Thoracic aorta (tissue), 2 donors: ENCODE measurements at places on chromosomes 1 and 21.
A peak's percentile ranks its signal among the peaks of the same experiment; 100 is the strongest.

GRCh38 chr1:225871359-225872074, 10.7 kb downstream of the TMEM63A start:
- H3K27ac ChIP-seq, result no peak overlapping the region
- DNase-seq, result no peak
- no peaks in the 10 kb centered on the region for H3K27me3 ChIP-seq
- no peak overlapping the region for H3K4me3 ChIP-seq
- H3K4me1 ChIP-seq, result no peaks in the 10 kb centered on the region
- H3K36me3 ChIP-seq, result peaks cover 57% of the 10 kb centered on the region

DNA sequence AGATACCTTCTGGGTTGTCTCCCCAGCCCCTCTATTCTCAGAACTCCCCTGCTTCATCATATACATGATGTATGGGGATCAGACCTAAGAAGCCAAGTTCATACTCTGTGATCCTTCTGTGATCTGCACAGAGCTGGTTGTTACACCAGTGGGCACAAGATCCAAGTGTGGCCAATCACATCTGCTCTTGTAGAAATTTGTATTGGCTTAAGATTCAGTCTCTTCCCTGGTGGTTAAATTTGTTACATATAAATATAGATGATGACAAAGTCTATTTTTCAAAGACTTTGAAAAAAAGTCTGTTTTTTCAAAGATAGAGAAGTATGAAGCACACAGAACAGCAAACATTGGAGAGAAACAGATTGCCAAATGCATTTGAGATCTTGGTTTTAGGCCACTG, 135.8 kb upstream of the FGGY start:
- peak overlapping the region; percentile 54 for H3K27ac ChIP-seq
- no peaks in the 10 kb centered on the region for H3K27me3 ChIP-seq
- H3K4me3 ChIP-seq, result no peak overlapping the region
- DNase-seq, result no peak
- peaks cover 71% of the 10 kb centered on the region for H3K4me1 ChIP-seq

DNA sequence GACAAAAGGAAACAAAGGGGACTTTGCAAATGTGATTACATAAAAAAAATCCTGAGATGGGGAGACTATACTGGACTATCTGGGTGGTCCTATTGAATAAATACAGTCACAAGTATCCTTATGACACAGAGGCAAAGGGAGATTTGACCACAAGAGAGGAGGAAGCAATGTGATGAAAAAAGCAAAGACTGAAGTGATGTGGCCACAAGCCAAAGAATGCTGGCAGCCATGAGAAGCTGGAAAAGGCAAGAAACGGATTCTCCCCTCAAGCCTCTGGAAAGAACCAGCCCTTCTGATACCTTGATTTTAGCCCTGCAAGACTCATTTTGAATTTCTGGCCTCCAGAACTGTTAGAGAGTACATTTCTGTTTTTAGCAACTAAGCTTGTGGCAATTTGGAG, 36.4 kb downstream of the OLFML2B start:
- H3K36me3 ChIP-seq, result peaks cover 12% of the 10 kb centered on the region
- DNase-seq, result no peak
- H3K4me3 ChIP-seq, result no peak overlapping the region
- H3K4me1 ChIP-seq, result no peaks in the 10 kb centered on the region
- H3K27ac ChIP-seq, result no peak overlapping the region
- H3K27me3 ChIP-seq, result no peaks in the 10 kb centered on the region

- no peaks in the 10 kb centered on the region for H3K4me1 ChIP-seq
- H3K4me3 ChIP-seq, result no peak overlapping the region
- no peak for DNase-seq
- no peaks in the 10 kb centered on the region for H3K36me3 ChIP-seq
- H3K27ac ChIP-seq, result no peak overlapping the region
These were observed 491.5 kb upstream of the B3GALT2 start for GRCh38 chr1:193677874-193678273.

- H3K27ac ChIP-seq, result peak within 1 kb of the TSS; percentile 40
- peaks cover 15% of the 10 kb centered on the region for H3K4me1 ChIP-seq
These were observed at the start of gene CCDC28B for GRCh38 chr1:32200226-32201010. Gene CCDC28B (plus strand): TSS chr1:32200595. CDS start chr1:32201936, 1,341 bp downstream.

- no peak overlapping the region for H3K27ac ChIP-seq
- H3K4me1 ChIP-seq, result peaks cover 15% of the 10 kb centered on the region
- no peak overlapping the region for H3K4me3 ChIP-seq
These were observed 11.9 kb upstream of the TMEM61 start for GRCh38 chr1:54968551-54968950.

DNA sequence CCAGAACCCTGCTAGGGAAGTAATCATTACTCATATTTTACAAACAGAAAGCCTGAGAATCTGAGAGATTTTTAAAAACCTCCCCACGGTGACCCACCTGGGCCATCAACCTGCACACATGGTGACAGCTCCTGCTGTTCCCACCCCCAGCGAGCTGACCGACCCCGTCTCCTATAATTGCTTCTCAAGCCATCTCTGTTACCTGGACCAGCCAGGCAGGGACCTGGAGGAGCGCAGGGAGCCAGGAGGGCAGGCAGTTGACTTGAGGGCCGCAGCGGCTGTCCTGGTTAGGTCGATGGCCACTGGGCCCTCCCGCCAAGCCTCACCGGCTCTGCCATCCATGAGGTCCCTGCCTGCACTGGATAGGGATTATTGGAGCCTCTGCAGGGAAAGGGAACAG, 7.7 kb downstream of the TFF2 start:
- no peak for DNase-seq

GRCh38 chr1:212528501-212528900, 80.1 kb upstream of the ATF3 start:
- H3K27ac ChIP-seq, result no peak overlapping the region
- H3K36me3 ChIP-seq, result no peaks in the 10 kb centered on the region
- no peaks in the 10 kb centered on the region for H3K4me1 ChIP-seq
- H3K27me3 ChIP-seq, result no peaks in the 10 kb centered on the region
- H3K4me3 ChIP-seq, result no peak overlapping the region
- no peak for DNase-seq

- H3K27ac ChIP-seq, result no peak overlapping the region
- H3K27me3 ChIP-seq, result no peaks in the 10 kb centered on the region
- H3K36me3 ChIP-seq, result no peaks in the 10 kb centered on the region
These were observed 74.5 kb downstream of the NPHP4 start for GRCh38 chr1:5917591-5918274.

DNA sequence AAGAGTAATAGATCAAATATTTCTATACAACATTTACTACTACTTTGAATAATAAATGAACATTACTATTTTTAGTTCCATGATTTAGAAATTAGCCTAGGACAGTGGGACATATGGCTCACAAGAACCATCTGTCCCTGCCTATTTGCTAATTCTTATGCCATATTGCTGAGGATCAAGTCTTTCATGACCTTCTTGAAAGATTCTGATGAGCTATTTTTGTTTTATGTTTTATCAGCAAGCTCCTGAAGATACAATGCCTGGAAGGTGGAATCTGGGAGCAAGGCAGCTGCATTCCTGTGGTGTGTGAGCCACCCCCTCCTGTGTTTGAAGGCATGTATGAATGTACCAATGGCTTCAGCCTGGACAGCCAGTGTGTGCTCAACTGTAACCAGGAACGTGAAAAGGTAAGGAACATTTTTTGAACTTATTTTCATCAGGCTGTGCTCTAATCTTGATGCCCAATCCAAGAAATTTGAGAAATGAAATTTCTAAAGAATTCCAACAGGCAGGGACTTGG, 326.7 kb downstream of the PAPPA2 start:
- no peaks in the 10 kb centered on the region for H3K36me3 ChIP-seq
- no peak overlapping the region for H3K27ac ChIP-seq
- H3K4me3 ChIP-seq, result no peak overlapping the region
- H3K27me3 ChIP-seq, result no peaks in the 10 kb centered on the region

GRCh38 chr1:88509379-88509778, 174.7 kb upstream of the PKN2 start:
- no peak for DNase-seq
- H3K27ac ChIP-seq, result no peak overlapping the region
- H3K27me3 ChIP-seq, result no peaks in the 10 kb centered on the region
- H3K4me3 ChIP-seq, result no peak overlapping the region
- no peaks in the 10 kb centered on the region for H3K4me1 ChIP-seq

GRCh38 chr1:165235777-165236291, 120.7 kb downstream of the LMX1A start:
- H3K4me1 ChIP-seq, result no peaks in the 10 kb centered on the region
- no peaks in the 10 kb centered on the region for H3K27me3 ChIP-seq
- H3K27ac ChIP-seq, result no peak overlapping the region
- H3K36me3 ChIP-seq, result no peaks in the 10 kb centered on the region
- DNase-seq, result no peak

DNA sequence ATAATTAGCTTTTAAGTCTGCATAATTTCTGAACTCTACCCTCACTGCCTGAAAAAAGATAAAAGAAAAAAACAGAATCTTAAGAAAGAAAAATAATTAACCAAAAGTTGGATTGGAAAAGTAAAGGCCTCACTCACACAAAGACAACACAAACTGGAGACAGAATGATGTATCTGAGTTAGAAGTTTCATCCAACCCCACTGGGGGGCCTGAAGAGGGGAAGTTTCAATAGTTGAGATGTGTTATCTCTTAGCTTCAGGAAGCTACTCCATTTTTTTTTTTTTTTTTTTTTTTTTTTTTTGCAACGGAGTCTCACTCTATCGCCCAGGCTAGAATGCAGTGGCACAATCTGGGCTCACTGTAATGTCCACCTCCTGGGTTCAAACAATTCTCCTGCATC, 19.9 kb downstream of the SYDE2 start:
- peaks cover 16% of the 10 kb centered on the region for H3K4me1 ChIP-seq
- no peak for DNase-seq
- no peaks in the 10 kb centered on the region for H3K27me3 ChIP-seq
- no peak overlapping the region for H3K27ac ChIP-seq
- no peaks in the 10 kb centered on the region for H3K36me3 ChIP-seq
- H3K4me3 ChIP-seq, result no peak overlapping the region

DNA sequence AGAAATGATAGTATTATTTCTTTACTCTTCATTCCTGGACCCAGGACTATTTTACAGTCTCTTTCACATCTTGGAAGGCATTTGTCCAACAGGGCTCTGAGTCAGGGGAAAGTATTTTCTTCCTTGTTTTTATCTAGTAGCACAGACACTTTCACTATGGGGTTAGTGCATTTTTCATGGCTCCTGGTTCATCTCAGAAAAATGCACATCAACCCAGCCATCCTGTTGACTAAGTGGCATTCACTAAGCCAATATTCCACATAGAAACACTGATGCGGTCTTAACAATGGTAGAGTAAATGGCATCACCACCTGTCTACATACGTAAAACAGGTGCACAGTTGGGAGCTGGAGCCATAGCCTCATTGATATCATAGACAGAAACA, 87.4 kb upstream of the C1orf21 start:
- H3K36me3 ChIP-seq, result no peaks in the 10 kb centered on the region
- no peaks in the 10 kb centered on the region for H3K27me3 ChIP-seq
- H3K4me1 ChIP-seq, result peaks cover 9% of the 10 kb centered on the region
- DNase-seq, result no peak
- no peak overlapping the region for H3K4me3 ChIP-seq
- no peak overlapping the region for H3K27ac ChIP-seq

GRCh38 chr1:21821385-21822019, 9.4 kb downstream of the LDLRAD2 start:
- H3K4me1 ChIP-seq, result no peaks in the 10 kb centered on the region
- H3K27ac ChIP-seq, result no peak overlapping the region
- peaks cover 41% of the 10 kb centered on the region for H3K36me3 ChIP-seq
- no peaks in the 10 kb centered on the region for H3K27me3 ChIP-seq

GRCh38 chr1:61167309-61167708, 84.9 kb downstream of the NFIA start:
- H3K36me3 ChIP-seq, result no peaks in the 10 kb centered on the region
- no peak for DNase-seq
- no peak overlapping the region for H3K4me3 ChIP-seq
- H3K27ac ChIP-seq, result peak overlapping the region; percentile 43
- H3K27me3 ChIP-seq, result no peaks in the 10 kb centered on the region

- H3K4me1 ChIP-seq, result peaks cover 5% of the 10 kb centered on the region
- DNase-seq, result no peak
- H3K27ac ChIP-seq, result no peak overlapping the region
- H3K36me3 ChIP-seq, result no peaks in the 10 kb centered on the region
- no peaks in the 10 kb centered on the region for H3K27me3 ChIP-seq
These were observed 292.9 kb downstream of the NFIA start for GRCh38 chr1:61375082-61375880.

DNA sequence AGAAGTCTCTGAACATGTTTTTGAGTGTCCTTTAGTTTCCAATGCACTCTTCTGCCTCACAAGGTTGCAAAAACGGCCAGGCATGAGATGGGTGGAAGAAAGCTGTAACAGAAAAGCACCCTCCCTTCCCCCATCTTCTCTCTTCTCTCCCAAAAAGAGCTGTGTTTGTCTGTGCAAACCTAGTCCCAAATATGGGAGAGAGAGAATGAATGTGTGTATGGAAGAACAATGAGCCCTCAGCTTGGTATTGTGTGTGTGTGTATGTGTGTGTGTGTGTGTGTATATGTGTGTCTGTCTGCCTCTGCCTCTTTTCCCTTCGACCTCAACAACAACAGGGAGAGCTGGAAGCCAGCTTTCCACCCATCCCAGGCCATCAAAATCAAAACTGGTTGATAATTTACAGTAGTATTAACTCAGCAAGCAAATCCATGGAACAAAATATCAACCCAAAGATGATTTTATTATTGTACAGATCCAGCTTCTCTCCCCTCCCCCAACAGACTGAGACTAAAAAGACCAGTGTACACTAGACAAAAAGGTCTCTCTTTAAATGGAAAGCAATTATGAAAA, 1.8 kb downstream of the RERE start:
- no peaks in the 10 kb centered on the region for H3K36me3 ChIP-seq
- H3K4me3 ChIP-seq, result peak overlapping the region; percentile 97
- no peaks in the 10 kb centered on the region for H3K27me3 ChIP-seq
- peaks cover 4% of the 10 kb centered on the region for H3K4me1 ChIP-seq
- no peak overlapping the region for H3K27ac ChIP-seq

DNA sequence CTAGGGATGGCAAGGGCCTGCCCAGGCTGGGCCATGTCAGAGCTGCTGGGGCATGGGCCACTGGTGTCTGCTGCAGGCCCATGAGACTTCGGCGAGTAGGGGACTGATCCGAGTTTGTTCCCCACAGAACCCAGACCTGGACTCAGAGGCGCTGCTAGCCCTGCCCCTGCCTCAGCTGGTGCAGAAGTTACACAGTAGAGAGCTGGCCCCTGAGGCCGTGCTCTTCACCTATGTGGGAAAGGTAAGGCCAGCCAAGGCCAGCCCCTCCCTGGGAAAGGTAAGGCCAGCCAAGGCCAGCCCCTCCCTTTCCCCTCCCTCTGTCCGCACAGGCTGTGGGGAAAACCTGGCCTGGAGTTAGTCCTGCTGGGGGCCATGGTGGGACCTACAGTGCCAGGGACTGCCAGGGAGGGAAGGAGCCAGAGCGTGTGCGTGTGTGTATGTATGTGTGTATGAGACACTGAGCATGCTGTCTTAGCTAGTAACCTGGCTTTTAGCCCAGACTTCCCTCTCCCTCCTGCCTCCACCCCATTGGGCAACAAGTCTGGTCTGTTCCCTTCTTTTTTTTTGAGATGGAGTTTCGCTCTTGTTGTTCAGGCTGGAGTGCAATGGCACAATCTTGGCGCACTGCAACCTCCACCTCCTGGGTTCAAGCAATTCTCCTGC, 8.0 kb downstream of the FAAH start:
- DNase-seq, result peak; percentile 55
- no peaks in the 10 kb centered on the region for H3K27me3 ChIP-seq
- H3K27ac ChIP-seq, result no peak overlapping the region
- H3K36me3 ChIP-seq, result no peaks in the 10 kb centered on the region

- no peak overlapping the region for H3K4me3 ChIP-seq
- H3K27me3 ChIP-seq, result no peaks in the 10 kb centered on the region
- no peak overlapping the region for H3K27ac ChIP-seq
These were observed 780 bp upstream of the CROCC start for GRCh38 chr1:16920951-16921350.
